HCT116 (cell line): ENCODE measurements at places on chromosomes 5 and 9. TPM values are rescaled to one million over a fixed set of nuclear protein-coding genes. Genes with fewer than 3 reads are reported as not detected.

Gene MOB3B
- total RNA-seq: 1.2 TPM

Gene ADAMTS19
- total RNA-seq: not detected

Gene TOMM5
- total RNA-seq: 161 TPM

Gene PCA3
- not detected for total RNA-seq

Gene GAS1
- 0.07 TPM for total RNA-seq

Gene TLE1
- total RNA-seq: 17.3 TPM

Gene N4BP3
- total RNA-seq: 5.2 TPM

Gene IL13
- not detected for total RNA-seq

Gene TERT
- 6.9 TPM for total RNA-seq

Gene ELOVL7
- total RNA-seq: 20.0 TPM

Gene CEP72
- total RNA-seq: 25.6 TPM

Gene FAT2
- 0.05 TPM for total RNA-seq

Gene SPATA31C1
- total RNA-seq: not detected

Gene GGTA1
- total RNA-seq: not detected

Gene LVRN
- total RNA-seq: 1.9 TPM

Gene SLC22A4
- 0.59 TPM for total RNA-seq

Gene REEP2
- 4.9 TPM for total RNA-seq

Gene SPINK7
- total RNA-seq: not detected

Gene SLC34A1
- total RNA-seq: not detected

Gene LRRC14B
- total RNA-seq: not detected

Gene ERP44
- total RNA-seq: 9.4 TPM

Gene IFNA2
- total RNA-seq: not detected

Gene ENHO
- 6.1 TPM for total RNA-seq

Gene SOHLH1
- total RNA-seq: not detected

Gene PKN3
- total RNA-seq: 37.9 TPM

Gene FGD3
- 3.3 TPM for total RNA-seq

Gene RNF224
- 0.30 TPM for total RNA-seq

Gene CTXN3
- total RNA-seq: not detected

Gene FYB1
- total RNA-seq: 0.42 TPM

Gene NR5A1
- 0.64 TPM for total RNA-seq

Gene ANGPTL2
- 0.20 TPM for total RNA-seq

Gene DRD1
- 0.54 TPM for total RNA-seq

Gene CCDC183
- 2.8 TPM for total RNA-seq

Gene MARVELD2
- 21.6 TPM for total RNA-seq

Gene PTGER4
- total RNA-seq: 3.0 TPM

Gene SHISAL2B
- not detected for total RNA-seq
